ENCODE measurements at places on chromosomes 16 and 17. TPM values are rescaled to one million over a fixed set of nuclear protein-coding genes. Genes with fewer than 3 reads are reported as not detected.
A peak's percentile ranks its signal among the peaks of the same experiment; 100 is the strongest.

CPHXL gene
- not detected for polyA plus RNA-seq

PRSS27 gene
- polyA plus RNA-seq, result 3.6 TPM

DNA sequence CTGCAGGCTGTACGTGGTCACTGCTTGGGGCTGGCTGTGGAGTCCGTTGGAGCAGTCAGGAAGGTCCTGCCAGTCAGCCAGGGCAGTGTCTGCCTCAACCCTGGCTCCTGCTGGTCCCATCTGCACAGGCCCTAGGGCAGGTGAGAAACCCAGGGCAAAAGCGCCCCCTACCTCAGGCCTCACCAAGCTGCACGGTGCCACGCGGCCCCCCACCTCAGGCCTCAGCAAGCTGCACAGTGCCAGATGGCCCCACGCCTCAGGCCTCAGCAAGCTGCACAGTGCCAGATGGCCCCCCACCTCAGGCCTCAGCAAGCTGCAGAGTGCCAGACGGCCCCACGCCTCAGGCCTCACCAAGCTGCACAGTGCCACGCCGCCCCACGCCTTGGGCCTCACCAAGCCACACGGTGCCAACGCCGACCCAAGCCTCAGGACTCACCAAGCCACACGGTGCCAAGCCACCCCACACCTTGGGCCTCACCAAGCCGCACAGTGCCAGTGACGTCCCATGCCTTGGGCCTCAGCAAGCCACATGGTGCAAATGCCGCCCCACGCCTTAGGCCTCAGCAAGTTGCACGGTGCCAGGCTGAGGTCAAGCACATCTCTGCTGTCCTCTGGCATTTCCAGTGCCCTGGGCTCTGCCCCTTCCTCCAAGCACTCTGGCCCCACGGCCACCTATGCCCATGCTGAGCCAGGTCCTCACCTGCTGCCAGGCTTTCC is 5.5 kb downstream of the TMEM204 start:
- H3K27ac ChIP-seq, result no peak overlapping the region
- H3K4me3 ChIP-seq, result no peak overlapping the region
- DNase-seq, result peak; percentile 66
- H3K4me1 ChIP-seq, result peaks cover 31% of the 10 kb centered on the region

DNA sequence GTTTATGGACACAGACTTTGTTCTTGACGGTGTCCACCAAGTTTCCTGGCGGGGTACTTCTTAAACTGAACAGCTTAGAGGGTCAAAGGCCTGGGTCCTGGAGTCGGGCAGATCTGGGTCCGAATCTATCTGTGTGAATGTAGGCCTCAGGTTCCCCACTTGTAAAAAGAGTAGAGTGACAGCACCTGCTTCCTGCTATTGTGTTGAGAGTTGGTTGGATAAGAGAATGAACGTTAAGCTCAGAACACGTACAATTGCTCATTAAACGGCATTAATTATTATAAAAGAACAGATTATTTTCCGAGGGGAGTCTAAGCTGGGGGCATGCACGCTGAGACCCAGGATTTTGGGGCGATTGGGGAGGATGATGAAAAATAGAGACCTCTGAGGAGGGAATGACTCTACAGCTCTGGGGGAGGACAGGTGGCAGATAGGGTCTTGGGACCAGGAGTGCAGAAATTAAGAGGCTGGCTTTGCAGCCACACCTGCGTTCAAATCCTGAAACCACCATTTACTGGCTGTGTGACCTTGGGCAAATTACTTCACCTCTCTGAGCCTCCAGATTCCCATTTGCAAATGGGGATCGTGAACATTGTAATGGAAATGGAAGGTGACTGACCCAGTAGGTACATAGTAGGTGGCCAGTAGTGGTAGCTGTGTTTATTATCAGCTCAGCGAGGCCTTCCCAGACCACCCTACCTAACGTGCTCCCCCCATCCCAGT is 862 bp downstream of the CLEC16A start:
- no peaks in the 10 kb centered on the region for H3K36me3 ChIP-seq
- no peaks in the 10 kb centered on the region for H3K27me3 ChIP-seq
- peak overlapping the region; percentile 54 for H3K27ac ChIP-seq
- H3K4me1 ChIP-seq, result peaks cover 69% of the 10 kb centered on the region
- H3K4me3 ChIP-seq, result peak overlapping the region; percentile 64

SDR42E2 gene
- 0.13 TPM for polyA plus RNA-seq

XYLT1 gene
- 8.7 TPM for polyA plus RNA-seq

- H3K27me3 ChIP-seq, result no peaks in the 10 kb centered on the region
- no peak overlapping the region for H3K27ac ChIP-seq
- no peak overlapping the region for H3K4me3 ChIP-seq
- peak; percentile 75 for DNase-seq
- peaks cover 28% of the 10 kb centered on the region for H3K4me1 ChIP-seq
Measured at GRCh38 chr16:84084570-84085270, 32.0 kb downstream of the MBTPS1 start.
